Activated CD4-positive, alpha-beta T cell treated with anti-CD3 and anti-CD28 coated beads, Interleukin-2, amount 50 U/mL, for 1 hour (primary cell): ENCODE measurements at places on chromosomes 1 and 21.

GRCh38 chr1:2133039-2133878, 61.3 kb downstream of the FAAP20 start:
- DNase-seq = peak; percentile 98

- no peak for DNase-seq
These were observed 21.1 kb downstream of the FOXJ3 start for GRCh38 chr1:42313970-42314369.

GRCh38 chr1:29124366-29125236, 898 bp upstream of the TMEM200B start:
- DNase-seq = peak; percentile 44

- no peak for DNase-seq
These were observed 150.1 kb downstream of the CDC7 start for GRCh38 chr1:91650764-91651163.

DNA sequence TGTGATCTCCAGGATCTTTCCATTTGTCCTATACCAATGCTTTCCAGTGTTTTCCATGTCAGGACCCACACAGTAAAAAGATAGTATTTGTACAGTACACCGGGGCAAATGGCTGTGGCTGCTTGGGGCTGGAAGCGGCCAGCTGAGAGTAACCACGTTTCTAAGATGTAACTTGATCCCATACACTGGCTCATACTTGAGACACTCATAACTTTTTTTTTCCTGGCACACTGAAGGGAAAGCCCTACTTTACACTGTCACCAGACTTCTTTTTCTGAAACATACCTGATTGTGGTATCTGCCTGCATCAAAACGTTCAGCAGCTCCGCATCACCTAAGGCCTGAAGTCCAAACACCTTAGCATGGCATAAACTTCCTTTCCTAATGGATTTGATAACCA, 21.6 kb downstream of the VPS13D start:
- no peak for DNase-seq
